ENCODE measurements at places on chromosomes 13 and 19.

- DNase-seq, result no peak
Measured at GRCh38 chr13:40191186-40191980, 475.1 kb downstream of the FOXO1 start.

DNA sequence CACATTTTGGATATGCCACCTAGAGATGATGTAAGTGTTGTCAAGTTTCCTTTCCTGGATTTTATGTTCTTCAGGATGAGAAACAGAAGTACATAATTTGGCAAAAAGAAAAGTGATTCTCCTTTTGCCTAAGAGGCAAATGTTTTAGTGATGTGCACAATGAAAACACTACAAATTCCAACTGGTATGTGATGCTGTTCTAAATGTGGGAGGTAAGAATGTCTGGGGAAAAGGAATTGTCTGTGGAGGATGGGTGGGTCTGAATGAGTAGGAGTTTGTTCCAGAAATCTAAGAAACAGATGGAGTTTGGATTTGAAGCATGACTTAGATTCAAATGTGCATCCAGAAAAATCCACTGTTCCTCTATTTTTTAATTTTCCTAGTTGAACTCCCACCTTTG, 473.6 kb upstream of the SPRY2 start:
- DNase-seq, result no peak

GRCh38 chr19:49678985-49679770, 2.1 kb downstream of the PRMT1 start:
- DNase-seq, result no peak

DNA sequence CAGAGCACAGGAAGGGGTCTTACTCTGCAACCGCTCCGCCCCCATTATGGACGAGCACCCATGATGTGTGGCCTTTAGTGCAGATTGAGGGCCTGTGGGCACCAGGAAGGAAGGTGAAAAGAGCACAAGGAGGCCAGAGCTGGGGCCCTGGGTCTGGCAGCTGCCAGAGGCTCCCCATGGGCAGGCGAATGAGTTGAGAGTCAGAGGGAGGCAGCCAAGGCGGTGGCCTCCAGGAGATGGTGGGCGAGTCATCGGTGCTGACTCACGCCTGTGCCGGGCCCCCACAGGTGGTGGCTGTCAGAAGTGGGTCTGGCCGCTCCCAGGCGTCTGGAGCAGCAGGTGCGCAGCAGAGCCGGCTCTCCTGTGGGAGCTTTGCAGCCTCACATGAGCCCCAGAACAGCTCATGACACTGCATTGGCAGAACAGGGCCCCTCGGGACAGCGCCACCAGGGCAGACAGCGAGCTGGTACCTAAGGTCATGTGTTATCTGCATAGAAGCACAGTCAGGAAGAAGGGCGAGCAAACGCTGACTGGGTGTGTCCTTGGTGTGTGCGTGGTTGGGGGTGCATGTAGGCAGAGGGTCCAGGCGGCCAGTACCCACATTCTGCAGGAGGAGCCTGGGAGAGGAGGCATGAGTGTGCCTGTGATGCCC, 68.8 kb downstream of the CHST8 start:
- DNase-seq, result no peak

GRCh38 chr13:76693086-76693485, 193.1 kb downstream of the KCTD12 start:
- no peak for DNase-seq

GRCh38 chr13:50707628-50708027, 135.9 kb downstream of the DLEU7 start:
- no peak for DNase-seq

DNA sequence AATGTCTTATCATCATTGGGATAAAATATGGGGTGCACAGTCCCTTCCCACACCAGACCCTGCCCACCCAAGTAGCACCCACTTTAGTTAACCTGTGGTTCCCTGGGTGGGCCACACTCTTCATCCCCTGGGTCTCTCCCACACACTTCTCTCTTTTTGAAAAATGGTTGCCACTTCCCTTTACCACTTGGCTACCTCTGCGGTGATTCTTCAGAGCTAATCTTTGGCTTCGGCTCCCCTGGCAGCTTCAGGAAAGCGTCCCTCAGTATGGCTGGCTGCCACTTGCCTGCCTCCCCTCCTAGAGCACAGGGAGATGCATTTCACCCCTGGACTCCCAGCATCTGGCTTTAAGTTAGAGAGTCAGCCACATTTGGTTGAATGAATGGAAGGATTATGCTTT, 18.2 kb downstream of the CCNA1 start:
- no peak for DNase-seq

DNA sequence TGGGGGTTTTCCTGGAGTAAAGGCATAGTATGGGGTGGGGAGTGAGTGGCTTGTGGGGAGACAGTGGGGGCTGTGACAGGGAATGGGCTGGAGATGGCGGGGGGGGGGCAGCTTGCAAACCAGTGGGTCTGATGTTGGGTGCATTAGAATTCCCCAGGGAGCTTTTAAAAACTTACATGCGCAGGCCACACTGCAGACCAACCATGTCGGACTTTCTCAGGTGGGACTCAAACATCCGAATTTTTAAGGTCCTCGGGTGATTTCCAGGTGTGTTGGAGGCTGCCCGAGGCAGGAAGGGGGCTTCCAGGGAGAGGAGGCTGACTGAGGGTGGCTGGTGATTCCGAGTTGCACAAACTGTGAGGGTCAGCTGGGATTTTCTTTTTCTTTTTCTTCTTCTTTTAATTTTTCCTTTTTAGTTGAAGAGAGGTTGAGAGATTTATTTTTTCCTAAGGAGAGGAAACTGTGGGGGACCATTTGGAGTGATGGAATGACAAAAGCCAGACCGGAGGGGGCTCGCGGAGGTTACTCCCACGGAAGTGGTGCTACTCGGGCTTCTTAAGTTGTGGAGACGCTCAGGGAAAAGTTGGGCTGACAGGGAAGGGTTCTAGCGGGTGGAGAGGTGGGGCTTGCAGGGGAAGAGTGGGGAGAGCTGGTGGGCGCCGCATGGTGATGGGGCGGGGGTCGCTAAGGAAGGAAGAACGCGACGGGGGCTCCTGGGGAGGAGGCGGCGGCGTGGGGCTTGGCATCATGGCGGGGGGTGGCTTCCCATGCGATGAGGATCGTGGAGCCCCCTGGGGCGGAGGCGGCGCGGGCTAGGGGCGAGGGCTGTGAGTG, 997 bp upstream of the CACNG8 start:
- DNase-seq, result no peak

DNA sequence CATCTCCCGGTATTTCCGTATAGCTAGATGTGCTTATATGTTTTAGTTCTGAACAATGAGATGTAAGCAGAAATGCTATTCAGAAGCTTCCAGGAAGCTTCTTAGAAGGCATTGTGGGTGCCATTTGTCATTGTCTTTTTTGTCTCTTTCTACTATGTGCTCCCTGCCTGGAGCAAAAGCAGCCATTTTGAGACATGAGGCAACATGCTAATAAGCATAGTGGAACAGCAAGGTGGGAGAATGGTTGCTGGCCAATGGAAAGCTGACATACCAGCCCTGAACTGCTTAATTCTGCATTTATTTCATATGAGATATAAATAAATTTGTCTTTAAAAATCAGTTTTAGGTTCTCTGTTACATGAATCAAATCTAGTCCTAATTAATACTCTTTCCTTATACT, 299.7 kb downstream of the LMO7 start:
- no peak for DNase-seq

DNA sequence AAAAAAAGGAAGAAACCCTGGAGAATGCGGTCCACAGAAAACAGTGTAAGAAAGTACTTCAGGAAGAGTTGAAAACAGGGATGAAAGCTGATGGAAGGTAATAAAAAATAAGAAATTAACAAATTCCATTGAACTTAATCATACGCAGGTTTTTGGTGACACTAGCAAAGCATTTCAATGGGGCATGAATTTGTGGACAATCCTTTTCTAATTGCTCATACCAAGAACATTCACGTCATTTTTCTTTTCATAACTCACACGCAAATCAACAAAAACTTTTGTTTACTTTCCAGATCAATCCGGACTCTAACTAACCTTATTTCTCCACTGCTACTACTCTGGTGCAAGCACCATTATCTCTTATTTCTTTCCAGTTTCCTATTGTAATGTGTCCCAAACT, 1195.0 kb downstream of the SLITRK5 start:
- no peak for DNase-seq

DNA sequence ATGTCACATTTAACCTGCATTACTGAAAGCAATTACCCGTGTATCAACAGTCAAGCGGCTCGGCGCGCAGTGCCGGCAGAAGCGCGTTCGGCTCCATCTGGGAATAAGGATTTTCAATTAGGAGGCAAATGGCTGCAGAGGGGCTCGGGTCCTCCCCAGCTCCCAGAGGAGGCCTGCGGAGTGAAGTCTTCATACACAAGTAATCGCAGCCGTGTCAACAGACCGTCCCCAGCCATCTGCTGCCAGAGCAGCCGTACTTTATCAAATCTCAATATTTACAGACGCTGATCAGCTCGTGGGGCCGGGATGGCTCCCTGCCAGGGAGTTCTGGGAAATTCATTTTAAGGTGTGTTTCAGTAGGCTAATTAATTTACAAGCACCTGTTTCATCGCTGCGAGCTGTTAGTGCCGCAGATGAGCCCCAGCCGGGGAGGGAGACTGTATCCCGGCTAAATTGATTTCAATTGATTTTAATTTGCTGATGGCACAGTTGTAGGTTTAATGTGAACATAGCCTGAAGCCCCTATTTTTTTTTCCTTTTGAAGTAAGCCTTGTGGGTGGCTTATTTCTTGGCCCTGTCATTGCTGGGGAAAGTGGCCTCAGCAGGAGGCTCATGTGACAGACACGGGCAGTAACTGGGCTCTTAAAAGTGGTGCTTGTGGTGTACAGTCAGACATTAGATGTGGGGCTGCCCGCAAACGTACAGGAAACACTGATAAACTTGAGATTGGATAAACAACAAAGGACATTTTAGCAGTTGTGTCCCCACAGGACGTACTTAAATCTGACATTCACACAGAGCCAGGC, 252.7 kb downstream of the TEX29 start:
- no peak for DNase-seq

GRCh38 chr13:35771898-35772297, 295.4 kb upstream of the MAB21L1 start:
- DNase-seq, result no peak

DNA sequence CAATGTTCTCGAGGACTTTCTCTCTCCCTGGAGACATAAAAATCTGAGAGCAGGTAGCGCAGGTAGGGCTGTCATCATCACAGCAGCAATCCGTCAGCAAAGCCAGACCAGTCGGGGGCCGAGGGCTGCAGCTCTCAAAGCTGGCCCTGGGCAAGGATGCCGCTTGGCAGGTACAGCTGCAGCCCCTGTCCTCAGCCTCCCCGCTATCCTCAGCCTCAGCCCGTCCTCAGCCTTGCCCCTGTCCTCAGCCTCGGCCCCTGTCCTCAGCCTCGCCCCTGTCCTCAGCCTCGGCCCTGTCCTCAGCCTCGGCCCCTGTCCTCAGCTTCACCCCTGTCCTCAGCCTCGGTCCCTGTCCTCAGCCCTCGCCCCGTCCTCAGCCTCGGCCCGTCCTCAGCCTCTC, 10.9 kb downstream of the C13orf46 start:
- DNase-seq, result no peak

DNA sequence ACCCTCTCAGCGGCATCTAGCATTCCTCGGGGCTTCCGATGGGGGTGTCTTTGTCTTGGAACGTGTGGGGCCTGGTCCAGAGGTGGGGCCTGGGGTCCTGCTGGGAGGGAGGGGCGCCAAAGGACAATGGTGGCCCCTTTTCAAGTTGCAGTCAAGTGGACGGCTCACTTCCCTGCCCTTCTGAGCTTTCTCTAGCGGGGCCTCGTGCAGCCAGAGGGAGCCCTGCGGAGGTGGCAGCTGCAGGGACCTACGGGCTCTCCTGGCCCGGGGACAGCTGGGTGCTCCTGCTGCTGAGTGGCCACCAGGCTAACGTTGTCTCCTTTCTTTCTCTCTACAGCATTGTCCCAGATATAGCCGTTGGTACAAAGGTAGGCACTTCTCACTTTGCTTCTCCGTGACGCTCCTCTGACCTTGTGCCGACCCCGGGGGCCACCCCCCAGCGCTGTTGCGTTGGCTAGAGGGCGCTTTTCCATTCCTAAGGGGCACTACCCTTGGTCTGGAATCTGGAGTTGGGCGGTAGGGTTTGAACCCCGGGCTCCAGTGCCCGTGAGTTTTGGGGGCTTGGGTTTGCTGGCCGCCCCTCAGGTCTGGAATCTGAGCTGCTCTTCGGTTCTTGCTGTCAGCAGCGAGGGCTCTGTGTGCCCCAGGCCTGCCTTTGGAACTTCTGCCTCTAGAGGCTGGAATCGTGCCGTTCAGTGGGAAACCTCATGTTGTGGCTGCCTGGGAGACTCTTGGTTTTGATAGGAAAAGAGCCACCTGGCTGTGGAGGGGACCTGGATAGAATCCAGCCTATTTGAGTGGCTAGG, 2.0 kb downstream of the PTBP1 start:
- no peak for DNase-seq

DNA sequence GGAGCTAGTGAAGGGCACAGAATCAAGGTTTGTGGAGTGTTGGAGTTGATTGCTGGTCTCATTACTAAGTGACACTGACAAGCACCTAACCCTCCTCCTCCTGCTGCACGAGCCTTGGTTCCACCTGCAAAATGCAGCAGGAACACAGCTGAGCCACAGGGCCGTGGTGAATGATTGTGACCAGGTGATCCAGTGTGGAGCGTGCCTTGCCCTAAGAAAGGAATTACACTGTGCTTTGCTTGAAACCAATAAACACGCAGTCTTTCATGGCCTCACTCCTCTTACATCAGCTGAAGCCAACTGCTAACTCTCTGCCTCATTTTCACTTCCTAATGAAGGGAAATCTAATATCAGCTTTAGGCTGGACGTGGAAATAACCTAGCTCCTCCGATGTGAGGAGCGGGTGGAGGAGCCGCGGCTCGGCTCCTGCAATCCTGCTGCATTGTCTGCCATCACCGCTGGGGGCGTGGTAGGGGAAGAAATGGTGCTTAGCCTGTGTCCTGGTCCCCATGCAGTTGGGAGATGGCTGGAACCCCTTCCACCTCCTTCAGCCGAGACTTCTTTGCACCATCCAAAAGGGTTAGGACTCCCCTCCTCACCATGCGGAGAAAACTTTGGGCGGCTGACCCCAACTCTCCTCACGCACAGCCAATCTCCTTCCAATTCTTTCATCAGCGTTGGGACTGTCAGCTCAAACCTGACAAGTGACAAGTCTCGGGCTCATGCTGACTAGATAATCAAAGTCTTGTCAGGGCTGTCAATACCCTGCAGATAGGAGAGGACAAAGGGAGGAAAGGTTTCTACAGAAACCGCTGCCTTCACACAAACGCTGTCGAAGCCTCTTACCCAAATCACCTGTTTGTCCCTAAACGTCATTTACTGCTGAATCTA, 427.9 kb downstream of the ZNF536 start:
- no peak for DNase-seq

GRCh38 chr19:55092423-55093318, 17.0 kb downstream of the EPS8L1 start:
- no peak for DNase-seq

- no peak for DNase-seq
Measured at GRCh38 chr19:5954293-5954692, 23.6 kb downstream of the RANBP3 start.

DNA sequence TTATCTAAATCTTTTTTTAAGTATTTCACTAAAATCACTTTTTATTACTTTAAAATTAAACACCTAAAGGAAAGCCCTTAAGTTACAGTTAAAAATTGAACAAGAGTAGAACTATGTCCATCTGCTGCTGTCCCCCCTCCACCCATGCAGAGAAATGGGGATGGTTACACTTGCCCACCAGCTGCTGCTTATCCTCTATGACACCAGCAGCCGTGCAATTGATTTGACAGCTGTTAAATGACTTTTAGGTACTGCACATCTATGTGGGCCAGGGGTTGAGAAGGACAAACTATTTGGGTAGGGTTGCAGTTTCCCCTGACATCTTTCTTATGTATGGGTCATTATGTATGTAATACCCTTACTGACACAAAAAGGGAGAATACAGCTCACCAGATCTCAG, 77.2 kb downstream of the TBC1D4 start:
- DNase-seq, result no peak
